Heart right ventricle (tissue), 16 donors: ENCODE measurements at places on chromosomes 6 and 20. TPM values are rescaled to one million over a fixed set of nuclear protein-coding genes. Genes with fewer than 3 reads are reported as not detected.

GRCh38 chr6:100484474-100484873, 19.8 kb upstream of the SIM1 start:
- DNase-seq, result no peak

- peak; percentile 16 for DNase-seq
Observed at GRCh38 chr6:7505189-7505699, 36.2 kb upstream of the DSP start.

DNA sequence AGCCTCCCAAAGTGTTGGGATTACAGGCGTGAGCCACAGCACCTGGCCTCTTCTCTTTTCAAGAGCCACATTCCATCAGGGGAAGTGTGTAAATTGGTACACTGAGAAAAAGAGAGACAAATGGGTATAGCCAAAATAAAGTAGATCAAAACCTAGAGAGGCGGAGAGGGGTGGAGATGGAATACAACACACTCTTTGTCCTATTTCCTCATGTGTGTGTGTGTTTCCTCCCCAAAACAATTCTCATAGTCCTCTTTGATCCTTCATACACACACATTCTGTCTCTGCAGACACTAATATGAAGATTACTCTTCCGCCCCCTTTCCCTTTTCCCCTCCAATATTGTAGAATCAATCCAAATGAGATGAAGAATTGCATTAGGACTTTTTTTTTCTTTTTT, 16.0 kb downstream of the PXT1 start:
- no peak for DNase-seq

GRCh38 chr6:42294759-42295158, 77.1 kb upstream of the MRPS10 start:
- no peak for DNase-seq

- no peak for DNase-seq
Observed at GRCh38 chr6:46215213-46215612, 44.4 kb upstream of the ENPP5 start.

DNA sequence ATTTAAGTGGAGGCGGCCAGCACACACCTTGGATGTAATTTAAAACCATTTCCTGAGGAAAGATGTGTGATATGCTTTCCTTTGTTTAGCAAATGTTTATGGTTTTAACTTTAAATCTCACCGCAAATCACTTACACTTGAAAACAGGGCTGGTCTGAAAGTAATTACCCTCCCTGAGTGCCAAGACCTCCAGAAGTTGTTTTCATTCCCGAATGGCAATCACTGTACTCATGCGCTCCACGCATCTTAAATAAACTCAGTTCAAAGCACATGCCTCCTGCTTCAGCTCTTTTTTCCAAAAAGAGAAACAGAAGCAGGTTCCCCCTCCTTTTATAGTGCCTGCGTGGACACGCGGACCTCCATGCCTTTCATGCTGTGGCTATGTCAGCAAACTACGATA, 224.0 kb downstream of the SMOC2 start:
- DNase-seq, result no peak

Gene OOEP
- not detected for total RNA-seq

DNA sequence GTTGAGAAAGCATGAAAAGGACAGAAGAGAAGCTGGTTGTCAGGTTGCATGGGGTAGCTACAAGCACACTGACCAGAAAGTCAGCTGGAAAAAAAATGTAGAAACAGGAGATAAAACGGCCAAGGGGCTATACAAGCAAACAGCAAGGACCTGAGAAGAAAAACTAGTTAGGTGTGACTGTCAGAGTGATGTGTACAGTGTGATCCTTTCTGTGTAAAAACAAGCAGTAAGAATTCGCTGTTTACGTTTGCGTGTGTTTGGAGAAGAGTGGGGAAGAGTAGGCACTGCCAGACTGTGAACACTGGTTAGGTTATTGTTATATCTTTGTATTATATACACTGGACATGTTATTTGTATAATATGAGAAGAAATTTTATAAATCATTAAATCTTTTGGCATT, 28.1 kb downstream of the PTPN1 start:
- DNase-seq, result no peak
